Lung (tissue), 17 donors: ENCODE measurements at places on chromosomes 16 and 17. TPM values are rescaled to one million over a fixed set of nuclear protein-coding genes. Genes with fewer than 3 reads are reported as not detected.
A peak's percentile ranks its signal among the peaks of the same experiment; 100 is the strongest.

DNA sequence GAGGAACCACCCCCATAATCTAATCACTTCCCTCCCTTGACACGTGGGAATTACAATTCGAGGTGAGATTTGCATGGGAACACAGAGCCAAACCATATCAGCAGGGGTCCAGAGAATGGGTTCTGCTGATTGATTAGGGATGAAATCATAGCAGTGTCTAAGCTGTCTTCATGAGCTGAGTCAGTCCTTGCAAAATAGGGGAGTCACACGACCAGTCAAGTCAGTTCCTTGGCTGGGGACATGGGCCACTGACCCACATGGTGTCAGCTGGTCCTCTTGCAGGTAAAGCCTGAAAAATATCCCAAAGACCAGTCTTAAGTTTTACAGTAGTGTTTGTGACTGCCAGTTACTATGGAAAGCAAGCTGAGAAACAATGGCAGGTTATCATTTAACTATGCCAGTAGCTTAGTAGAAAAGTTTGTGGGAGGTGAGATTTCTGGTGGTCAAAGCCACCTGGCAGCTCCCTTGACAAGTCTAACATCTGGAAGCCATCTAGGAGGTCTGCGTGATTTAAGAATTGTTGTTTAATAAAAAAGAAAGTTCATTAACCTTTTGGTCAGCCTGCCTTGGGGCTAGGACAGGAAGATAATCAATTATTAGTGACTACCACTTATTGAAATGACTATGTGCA is 15.7 kb upstream of the ATF7IP2 start:
- no peak for DNase-seq
- H3K27me3 ChIP-seq: no peaks in the 10 kb centered on the region
- no peaks in the 10 kb centered on the region for H3K36me3 ChIP-seq
- no peak overlapping the region for H3K27ac ChIP-seq
- H3K4me1 ChIP-seq: no peaks in the 10 kb centered on the region
- H3K4me3 ChIP-seq: no peak overlapping the region

DNA sequence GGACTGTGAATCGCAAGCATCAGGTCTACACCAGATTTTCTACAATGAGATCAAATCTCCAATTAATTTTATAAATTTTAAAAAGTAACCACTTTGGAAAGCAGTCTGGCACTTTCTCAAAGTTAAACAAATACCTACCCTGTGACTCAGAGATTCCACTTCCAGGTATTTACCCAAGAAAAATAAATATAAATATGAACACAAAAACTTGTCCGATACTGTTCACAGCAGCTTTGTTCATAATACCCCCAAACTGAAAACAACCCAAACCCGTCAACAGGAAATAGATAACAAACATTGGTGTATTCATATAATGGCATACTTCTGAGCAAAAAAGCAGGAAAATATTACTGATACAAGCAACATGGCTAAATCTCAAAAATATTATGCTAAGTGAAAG is 12.1 kb downstream of the ZDHHC7 start:
- no peak overlapping the region for H3K27ac ChIP-seq
- no peak for DNase-seq
- H3K4me1 ChIP-seq: peaks cover 31% of the 10 kb centered on the region
- peaks cover 7% of the 10 kb centered on the region for H3K36me3 ChIP-seq
- H3K4me3 ChIP-seq: no peak overlapping the region
- no peaks in the 10 kb centered on the region for H3K27me3 ChIP-seq

GRCh38 chr17:39667945-39668924 is at the start of gene PNMT:
PNMT (plus strand) TSS chr17:39668453; CDS start chr17:39668476, 23 bp downstream.
- H3K27me3 ChIP-seq: peaks cover 7% of the 10 kb centered on the region
- H3K36me3 ChIP-seq: no peaks in the 10 kb centered on the region
- H3K4me1 ChIP-seq: no peaks in the 10 kb centered on the region
- DNase-seq: peak; percentile 81
- H3K4me3 ChIP-seq: no peak within 1 kb of the TSS

GRCh38 chr16:22214889-22215288 is 8.8 kb downstream of the EEF2K start:
- peaks cover 18% of the 10 kb centered on the region for H3K4me1 ChIP-seq
- H3K36me3 ChIP-seq: peaks cover 6% of the 10 kb centered on the region
- H3K27ac ChIP-seq: no peak overlapping the region
- DNase-seq: no peak

DNA sequence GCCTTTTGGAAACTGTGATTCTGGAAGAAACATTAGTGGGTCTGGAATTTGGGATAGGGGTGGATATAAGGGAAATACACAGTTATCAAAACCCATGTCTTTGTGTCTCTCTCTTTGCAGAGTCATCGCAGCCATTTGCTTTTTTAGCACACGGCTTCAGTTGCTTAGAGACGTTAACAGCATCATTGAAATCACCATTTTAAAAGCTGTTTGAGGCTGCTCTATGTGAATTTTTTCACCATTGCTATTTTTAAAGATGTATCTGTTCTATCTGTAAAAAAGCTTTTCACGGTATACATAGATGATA is 47.3 kb downstream of the OMG start:
- peaks cover 1% of the 10 kb centered on the region for H3K36me3 ChIP-seq
- H3K4me3 ChIP-seq: no peak overlapping the region
- no peak for DNase-seq
- H3K27ac ChIP-seq: no peak overlapping the region
- H3K27me3 ChIP-seq: no peaks in the 10 kb centered on the region
- no peaks in the 10 kb centered on the region for H3K4me1 ChIP-seq

GRCh38 chr17:35056013-35056412 is 7.5 kb downstream of the RFFL start:
- no peaks in the 10 kb centered on the region for H3K27me3 ChIP-seq
- no peak overlapping the region for H3K27ac ChIP-seq
- H3K36me3 ChIP-seq: no peaks in the 10 kb centered on the region
- peaks cover 3% of the 10 kb centered on the region for H3K4me1 ChIP-seq
- H3K4me3 ChIP-seq: no peak overlapping the region

DNA sequence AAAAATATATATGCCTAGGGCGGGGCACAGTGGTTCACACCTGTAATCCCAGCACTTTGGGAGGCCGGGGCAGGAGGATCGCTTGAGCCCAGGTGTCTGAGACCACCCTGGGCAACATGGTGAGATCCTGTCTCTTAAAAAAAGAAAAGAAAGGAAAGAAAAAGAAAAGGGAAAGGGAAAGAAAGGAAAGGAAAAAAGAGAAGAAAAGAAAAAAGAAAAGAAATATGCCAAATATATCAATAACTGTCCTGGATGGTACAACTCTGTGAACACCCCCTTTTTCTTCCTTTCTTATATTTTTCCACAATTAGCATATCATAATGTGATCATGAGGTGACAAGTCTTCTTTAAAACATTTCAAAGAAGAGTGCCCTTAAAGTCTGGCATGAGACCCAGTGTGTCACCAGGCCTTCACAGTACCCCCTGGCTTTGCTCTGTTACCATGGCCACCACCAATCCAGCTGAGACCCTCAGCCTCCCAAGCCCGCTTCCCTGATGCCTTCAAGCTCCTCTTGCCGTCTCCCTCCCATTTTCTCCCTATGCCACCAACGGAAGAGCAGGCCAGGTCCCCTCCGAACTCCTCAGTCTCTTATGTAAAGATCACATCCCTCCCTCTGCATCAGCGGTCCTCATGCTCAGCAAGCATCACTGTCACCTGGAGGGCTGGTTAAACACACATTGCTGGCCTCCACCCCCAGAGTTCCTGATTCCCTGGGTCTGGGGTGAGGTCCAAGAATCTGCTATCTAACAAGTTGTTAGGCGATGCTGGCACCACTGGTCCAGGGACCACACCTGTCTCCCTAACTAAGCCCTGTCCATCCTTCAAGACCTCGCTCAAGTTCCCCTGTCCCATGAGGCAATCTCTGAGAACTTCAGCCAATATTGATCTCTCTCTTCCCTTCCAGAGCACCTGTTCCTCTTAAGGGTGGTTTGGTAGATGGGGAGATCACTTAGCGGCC is 44.5 kb downstream of the CUEDC1 start:
- DNase-seq: no peak
- H3K27me3 ChIP-seq: no peaks in the 10 kb centered on the region
- H3K27ac ChIP-seq: peak overlapping the region; percentile 55

Gene NEUROD2
- not detected for total RNA-seq

Gene HAS3
- total RNA-seq: 24.0 TPM
